ENCODE measurements at places on chromosomes 1 and 21. TPM values are rescaled to one million over a fixed set of nuclear protein-coding genes. Genes with fewer than 3 reads are reported as not detected.

GRCh38 chr1:13451399-13451965, 41.2 kb downstream of the PRAMEF20 start:
- peak; percentile 13 for DNase-seq

GRCh38 chr1:25037174-25038074, 107.3 kb upstream of the RUNX3 start:
- no peak for DNase-seq

DNA sequence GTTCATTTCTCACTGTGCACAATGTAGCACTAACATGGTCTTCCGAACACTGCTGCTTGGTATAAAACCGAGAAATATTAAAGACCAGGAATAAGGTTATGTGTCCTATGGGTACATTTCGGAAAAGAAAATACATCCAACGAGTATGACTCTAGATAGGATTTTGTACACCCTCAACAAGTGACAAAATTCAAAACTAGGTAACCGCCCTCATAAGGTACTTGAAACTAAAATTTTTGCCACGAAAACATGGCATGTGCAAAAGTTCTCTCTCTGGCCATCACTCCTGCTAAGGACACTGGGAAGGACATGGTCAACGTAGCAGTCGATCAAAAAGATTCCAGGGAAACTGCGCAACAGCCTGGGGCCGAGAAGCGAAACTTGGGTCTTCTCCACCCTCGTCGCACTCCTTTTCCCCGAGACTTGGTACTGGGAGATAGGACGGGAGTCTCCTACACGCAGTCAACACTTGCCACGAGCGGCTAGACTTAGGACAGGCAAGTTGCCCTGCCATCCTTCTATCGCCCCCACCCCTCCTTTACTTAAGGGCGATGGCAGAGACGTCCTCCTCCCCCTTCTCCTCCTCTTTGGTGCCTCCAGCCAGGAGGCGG, 338 bp upstream of the TOR1AIP1 start:
- no peak for DNase-seq

GRCh38 chr1:46613661-46614603, 2.7 kb downstream of the MOB3C start:
- DNase-seq = peak; percentile 74

The CAMK2N1 gene
- total RNA-seq = 5.4 TPM

GRCh38 chr1:244406337-244406736, 45.4 kb downstream of the ADSS2 start:
- DNase-seq = no peak

The CTSS gene
- 29.7 TPM for total RNA-seq

- no peak for DNase-seq
Observed at GRCh38 chr21:35120631-35121180, 71.6 kb upstream of the RUNX1 start.

GRCh38 chr21:25569711-25570110, 37.6 kb downstream of the MRPL39 start:
- DNase-seq = no peak

- no peak for DNase-seq
Observed at GRCh38 chr1:236509647-236510401, 14.0 kb upstream of the LGALS8 start.

- DNase-seq = no peak
Observed at GRCh38 chr21:24395320-24395923, 1211.9 kb downstream of the MRPL39 start.

DNA sequence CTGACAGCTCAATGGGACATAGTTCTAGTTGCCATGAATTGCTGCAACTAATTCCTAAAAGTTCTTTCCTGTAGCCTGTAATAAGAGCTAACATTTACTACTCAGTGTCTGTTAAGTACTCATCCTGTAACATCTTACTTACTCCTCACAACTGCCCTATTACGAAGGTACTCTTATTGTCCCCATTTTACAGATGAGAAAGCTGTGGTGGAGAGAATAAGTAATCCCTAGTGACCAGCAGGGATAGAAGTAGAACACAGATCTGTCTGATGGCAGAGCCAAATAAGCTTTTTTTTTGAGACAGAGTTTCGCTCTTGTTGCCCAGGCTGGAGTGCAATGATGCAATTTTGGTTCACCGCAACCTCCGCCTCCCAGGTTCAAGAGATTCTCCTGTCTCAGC, 3.1 kb downstream of the STK40 start:
- DNase-seq = no peak

GRCh38 chr1:30599721-30600120, 123.7 kb downstream of the MATN1 start:
- DNase-seq = no peak

DNA sequence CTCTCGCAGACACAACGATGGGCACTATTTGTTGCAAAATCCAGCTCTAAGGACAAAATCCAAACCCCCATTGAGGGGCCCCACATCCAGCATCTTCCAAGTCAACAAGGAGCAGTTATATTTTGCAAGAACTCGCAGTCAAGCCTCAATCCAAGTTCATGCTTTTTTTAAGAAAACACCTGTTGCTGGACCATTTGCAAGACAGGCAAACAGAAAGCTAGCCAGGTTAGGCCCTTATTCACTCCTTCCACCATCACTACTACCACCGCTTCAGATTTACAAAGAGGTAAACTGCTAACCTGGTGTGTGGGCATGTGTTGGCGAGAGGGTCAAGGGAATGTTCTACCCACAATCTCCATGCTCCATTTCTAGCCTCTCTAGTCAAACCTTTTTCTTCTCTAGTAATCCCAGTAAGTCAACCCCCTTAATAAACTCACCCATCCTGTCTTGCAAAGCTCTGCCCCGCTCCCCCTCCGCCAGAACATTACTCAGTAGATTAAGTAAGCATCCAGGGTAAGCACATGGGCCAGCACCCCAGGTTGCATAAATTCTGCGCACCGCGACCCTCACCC, 703 bp downstream of the ERI3 start:
- DNase-seq = peak; percentile 21

DNA sequence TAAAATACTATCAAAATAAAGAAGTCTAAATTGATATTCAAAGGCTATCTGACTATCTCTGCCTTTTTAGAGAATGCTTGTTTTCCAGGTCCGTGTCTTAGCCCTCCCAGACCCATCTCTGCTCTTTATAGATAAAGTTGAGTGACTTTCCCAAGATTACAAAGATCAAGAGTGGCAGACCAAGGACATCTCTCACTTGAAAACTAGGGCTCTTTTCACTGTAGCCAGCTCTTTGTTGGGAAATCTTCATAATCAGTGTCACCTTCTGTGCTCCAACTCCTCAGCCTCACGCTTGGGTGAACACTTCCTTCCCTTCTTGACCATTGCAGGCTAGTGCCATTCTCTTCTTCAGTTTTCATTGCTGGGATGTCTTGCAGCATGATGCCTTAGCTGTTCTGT, 211.1 kb downstream of the PBX1 start:
- DNase-seq = no peak

GRCh38 chr1:48470481-48470855, 1.5 kb downstream of the SPATA6 start:
- peak; percentile 63 for DNase-seq

The CFHR2 gene
- not detected for total RNA-seq

DNA sequence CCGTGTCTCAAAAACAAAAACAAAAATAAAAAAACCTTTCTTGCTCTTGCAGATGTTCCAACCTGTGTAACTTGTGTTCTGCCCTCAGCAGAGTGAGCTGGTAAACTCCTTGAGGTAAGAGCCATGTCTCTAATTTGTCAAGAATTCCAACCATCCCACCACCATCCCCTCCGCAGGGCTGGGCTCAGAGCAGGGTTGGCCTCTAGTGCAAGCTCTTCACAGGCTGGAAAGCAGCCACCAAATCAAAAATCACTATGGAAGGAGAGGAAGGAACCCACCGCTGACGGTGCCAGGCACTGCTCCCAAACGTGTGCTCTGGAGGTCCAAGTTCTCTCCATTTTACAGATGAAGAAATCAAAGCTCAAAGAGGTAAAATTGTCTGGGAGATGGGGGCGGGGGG, 9.4 kb downstream of the PLEKHA6 start:
- DNase-seq = no peak

The CHODL gene
- not detected for total RNA-seq

GRCh38 chr1:202105571-202106339, 17.0 kb upstream of the GPR37L1 start:
- peak; percentile 72 for DNase-seq

GRCh38 chr1:179867493-179868330, 9.9 kb downstream of the TOR1AIP2 start:
- DNase-seq = peak; percentile 25

DNA sequence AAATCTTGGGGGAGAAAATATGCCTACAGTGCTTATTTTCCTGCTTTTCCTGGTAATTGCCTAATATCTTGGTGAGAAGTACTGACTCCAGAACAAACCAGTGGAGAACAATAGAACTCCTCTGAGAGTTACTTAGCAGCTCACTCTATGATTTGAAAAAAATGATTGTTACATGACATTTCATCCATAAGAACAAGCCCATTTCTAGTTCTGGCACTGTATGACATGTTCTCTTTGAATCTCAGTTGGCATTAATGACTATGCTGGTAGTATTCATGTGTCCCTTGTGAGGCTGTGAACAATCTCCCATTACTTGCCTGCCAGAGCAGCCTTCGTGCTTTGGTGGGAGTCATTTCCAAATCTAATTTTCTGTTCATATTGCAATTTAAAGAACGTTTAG, 58.0 kb downstream of the CLIC4 start:
- no peak for DNase-seq

- DNase-seq = no peak
Observed at GRCh38 chr1:154148807-154149206, 6.1 kb downstream of the NUP210L start.

GRCh38 chr1:36910886-36911540, 123.3 kb downstream of the GRIK3 start:
- DNase-seq = no peak

- no peak for DNase-seq
Observed at GRCh38 chr1:6329396-6329795, 64.2 kb downstream of the ACOT7 start.

The FMO2 gene
- not detected for total RNA-seq

- DNase-seq = no peak
Observed at GRCh38 chr1:229793488-229793887, 167.4 kb downstream of the URB2 start.

Data from Daoy (cell line).